Left renal cortex interstitium (tissue), 4 donors: ENCODE measurements at places on chromosomes 12 and 14. TPM values are rescaled to one million over a fixed set of nuclear protein-coding genes. Genes with fewer than 3 reads are reported as not detected.

ACSM4 gene
- polyA plus RNA-seq = not detected

STON2 gene
- polyA plus RNA-seq = 39.3 TPM

AHNAK2 gene
- 1.6 TPM for polyA plus RNA-seq

CFAP251 gene
- 9.2 TPM for polyA plus RNA-seq

MGAT4C gene
- polyA plus RNA-seq = 1.5 TPM

YBX3 gene
- polyA plus RNA-seq = 228 TPM

CIROP gene
- polyA plus RNA-seq = 0.05 TPM

ZBTB42 gene
- 4.1 TPM for polyA plus RNA-seq

BEGAIN gene
- 3.2 TPM for polyA plus RNA-seq

FOXN4 gene
- polyA plus RNA-seq = 2.8 TPM

SERPINA5 gene
- polyA plus RNA-seq = 17.1 TPM

SPSB2 gene
- 12.4 TPM for polyA plus RNA-seq

SRRM4 gene
- 0.03 TPM for polyA plus RNA-seq

PLXNC1 gene
- 9.6 TPM for polyA plus RNA-seq

RPGRIP1 gene
- 0.74 TPM for polyA plus RNA-seq

AMHR2 gene
- 0.65 TPM for polyA plus RNA-seq

IGF1 gene
- 7.0 TPM for polyA plus RNA-seq
